IPS DF 6.9 (cell line): ENCODE measurements at places on chromosomes 5 and 9.

DNA sequence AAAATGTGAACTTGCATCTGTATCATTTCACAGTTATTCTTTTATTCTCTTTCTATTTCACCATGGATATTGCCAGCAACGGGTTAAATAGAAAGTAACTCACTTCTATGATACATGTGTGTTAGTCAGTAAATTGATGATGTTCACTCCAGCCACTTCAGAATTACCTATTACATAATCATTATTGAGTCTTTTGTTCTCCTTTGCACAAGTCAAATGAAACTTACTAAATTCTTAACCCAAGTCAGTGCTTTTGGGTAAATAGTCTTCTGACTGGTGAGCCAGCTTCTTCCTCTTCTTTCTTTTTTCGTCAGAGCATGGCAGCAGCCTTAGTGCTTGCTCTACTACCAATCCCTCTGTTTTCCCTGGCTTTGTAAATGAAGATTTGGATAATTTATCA lies 344.3 kb downstream of the RAB3C start:
- no peak for DNase-seq

DNA sequence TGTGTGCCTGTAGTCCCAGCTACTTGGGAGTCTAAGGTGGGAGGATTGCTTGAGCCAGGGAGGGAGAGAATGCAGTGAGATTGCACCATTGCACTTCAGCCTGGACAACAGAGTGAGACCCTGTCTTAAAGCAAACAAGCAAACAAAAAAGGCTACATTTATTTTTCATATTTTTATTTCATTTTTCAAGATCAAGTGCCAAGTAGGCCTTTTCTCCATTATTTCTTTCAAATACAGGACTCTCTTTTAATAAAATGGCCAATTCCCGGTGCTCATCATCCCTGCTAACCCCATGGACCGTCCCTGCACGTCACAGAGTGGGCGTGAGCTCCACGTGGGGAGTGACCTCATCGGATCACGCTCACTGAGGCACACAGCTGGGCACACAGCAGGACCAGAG lies 9.3 kb upstream of the GBGT1 start:
- DNase-seq = no peak

- no peak for DNase-seq
Measured at GRCh38 chr9:101574731-101575333, 19.9 kb downstream of the PPP3R2 start.

DNA sequence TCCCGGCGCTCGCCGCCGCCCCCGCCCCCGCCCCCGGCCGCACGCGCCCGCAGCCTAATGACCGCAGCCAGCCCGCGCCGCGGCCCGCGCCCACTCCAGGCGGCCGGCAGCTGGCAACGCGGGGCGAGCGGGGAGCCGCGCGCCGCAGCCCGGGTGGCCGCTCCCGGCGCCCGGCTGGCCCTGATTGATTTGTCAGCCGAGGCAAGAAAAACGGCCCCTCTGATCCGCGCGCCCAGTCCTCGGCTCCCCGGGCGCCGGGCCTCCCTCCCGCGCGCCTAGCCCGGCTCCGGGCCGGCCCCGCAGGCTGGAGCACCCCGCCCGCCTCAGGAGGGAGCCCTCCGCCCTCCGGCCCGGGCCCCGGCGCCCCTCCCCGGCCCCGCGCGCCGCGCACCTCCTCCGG lies 11.9 kb upstream of the LHX2 start:
- DNase-seq = no peak

DNA sequence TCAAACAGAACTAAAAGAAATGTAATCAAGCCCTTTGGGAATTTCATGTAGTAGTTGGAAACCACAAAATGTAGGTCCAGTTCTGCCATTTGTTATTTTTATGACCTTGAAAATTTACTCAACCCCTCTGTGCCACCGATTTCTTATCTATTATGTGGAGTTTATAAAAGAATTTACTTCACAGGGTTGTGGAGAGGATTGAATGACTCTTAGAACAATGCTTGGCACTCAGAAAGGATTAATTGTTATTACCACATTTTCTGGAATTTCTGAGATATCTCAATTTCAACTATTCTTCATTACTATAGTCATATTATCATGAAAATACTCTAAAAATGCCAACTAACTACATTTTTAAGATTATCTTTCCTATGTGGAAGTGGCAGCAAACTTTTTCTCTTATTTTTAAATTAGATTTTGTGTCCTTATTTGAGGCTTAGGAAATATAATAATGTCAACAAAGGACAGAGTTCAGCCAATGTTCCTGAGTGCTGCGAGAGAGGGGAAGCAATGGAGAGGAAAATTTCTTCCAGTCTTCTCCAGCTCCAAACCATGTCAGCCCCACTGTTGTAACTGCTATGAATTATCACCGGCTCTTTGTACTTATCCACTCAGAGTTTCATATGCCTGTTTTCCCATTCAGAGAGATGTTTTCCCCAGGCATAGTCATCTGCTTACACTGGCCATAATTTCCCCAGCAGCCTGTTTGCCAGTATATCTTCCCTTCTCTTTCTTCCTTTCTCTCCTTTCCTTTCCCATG lies 525.6 kb downstream of the SPATA31D1 start:
- DNase-seq = no peak
